Stimulated activated CD8-positive, alpha-beta memory T cell treated with anti-CD3 and anti-CD28 coated beads, Interleukin-4, amount 100 ng/mL, for 1 hour (primary cell): ENCODE measurements at places on chromosomes 16 and 17.

GRCh38 chr17:77540975-77541374 is 400.2 kb downstream of the SEC14L1 start:
- DNase-seq: no peak

GRCh38 chr17:58312829-58313228 is 15.8 kb downstream of the TSPOAP1 start:
- no peak for DNase-seq

- DNase-seq: no peak
These were observed 254.5 kb downstream of the FTO start for GRCh38 chr16:53958341-53958880.

- DNase-seq: no peak
These were observed 218.7 kb downstream of the MRTFB start for GRCh38 chr16:14289692-14290340.

- no peak for DNase-seq
These were observed 125.5 kb upstream of the CACNG3 start for GRCh38 chr16:24130494-24131085.

GRCh38 chr16:58733248-58733670 is 857 bp downstream of the GOT2 start:
- DNase-seq: no peak

- DNase-seq: no peak
These were observed 19.9 kb downstream of the ADAM11 start for GRCh38 chr17:44778656-44779210.

DNA sequence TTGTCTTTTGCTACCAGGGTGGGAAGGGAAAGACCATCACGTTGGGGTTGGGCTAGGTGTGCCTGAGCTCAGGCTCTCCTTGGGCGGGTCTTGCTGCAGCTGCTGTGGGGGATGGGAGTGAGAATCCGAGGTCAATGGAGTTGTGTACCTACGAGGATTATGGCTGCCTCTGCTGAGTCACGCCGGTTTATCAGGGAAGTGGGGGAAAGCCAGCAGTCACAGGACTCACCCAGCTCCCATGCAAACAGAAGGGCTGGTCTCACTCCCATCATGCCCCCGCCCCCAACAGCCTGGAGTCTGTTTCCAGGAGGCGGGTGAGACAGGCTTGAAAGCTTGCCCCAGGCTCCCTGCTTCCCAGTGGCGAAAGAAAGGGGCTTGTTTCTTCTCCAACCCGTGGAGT is 1259.0 kb upstream of the GOT2 start:
- no peak for DNase-seq

- no peak for DNase-seq
These were observed 116.9 kb downstream of the DNAH3 start for GRCh38 chr16:21033704-21034103.

DNA sequence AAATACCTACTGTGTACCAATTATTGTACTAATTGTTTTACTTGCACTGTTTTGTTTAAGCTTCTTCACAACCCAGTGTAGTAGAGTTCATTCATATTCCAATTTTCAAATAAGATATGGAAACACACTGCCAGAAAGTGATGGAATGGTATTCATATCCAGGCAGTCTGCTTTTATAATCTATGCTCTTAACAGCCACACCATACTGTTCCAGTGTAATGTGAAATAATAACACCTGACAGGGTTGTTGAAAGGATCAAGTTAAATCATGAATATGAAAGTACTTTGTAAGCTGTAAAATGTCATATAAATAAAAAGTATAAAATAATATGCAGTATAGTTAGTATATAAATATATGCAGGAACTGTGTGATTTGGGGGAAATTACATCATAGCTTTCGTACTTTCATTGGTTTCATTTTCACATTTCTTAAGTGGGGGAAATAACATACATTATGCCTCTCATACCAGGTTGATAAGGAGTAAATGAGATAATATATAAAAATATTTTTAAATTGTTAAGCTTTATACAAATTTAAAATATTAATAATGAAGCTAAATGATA is 230.8 kb downstream of the TANC2 start:
- no peak for DNase-seq

DNA sequence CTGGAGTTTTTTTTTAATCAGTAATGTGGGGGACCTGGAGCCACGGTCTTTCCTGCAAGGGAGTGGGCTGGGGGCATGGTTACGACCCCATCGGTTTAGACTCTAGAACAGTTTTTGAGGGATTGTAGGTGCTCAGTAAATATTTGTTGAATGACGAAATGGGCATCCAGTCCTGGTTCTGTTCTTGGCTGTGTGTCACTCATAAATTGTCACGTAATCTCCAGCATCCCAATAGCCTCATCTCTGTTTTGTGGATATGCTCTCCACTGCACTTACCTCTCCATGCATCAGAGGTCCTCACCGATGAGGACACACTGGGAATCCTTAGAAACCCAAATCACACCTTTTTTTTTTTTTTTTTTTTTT is 497 bp upstream of the SLC38A7 start:
- no peak for DNase-seq

- DNase-seq: no peak
These were observed 5.6 kb downstream of the MRPL27 start for GRCh38 chr17:50367401-50367800.

GRCh38 chr16:86363057-86363490 is 147.3 kb upstream of the FOXF1 start:
- DNase-seq: no peak

GRCh38 chr16:7366993-7367880 is 34.6 kb downstream of the RBFOX1 start:
- DNase-seq: no peak

GRCh38 chr16:53865494-53865863 is 161.5 kb downstream of the FTO start:
- no peak for DNase-seq

DNA sequence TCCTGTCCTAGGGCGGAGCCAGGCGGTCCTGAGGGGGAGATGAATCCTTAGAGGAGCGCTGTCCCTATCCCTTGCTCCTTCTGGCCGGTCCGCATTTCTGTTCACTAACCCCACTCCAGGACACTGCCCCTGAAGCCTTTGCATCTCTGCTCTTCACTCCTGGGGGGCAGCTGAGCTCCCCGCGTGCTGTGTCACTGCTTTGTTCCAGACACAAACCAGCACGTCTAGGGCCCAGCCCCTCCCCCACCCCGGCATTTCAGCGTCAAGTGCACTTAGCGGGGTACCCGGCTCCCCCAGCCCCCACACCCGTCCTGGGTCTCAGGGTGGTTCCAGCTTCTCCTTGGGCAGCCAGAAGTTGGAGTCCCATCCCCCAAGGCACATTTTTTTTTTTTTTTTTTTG is 8.9 kb downstream of the CORO6 start:
- DNase-seq: no peak

- no peak for DNase-seq
These were observed 30.7 kb upstream of the GSE1 start for GRCh38 chr16:85582229-85582991.

DNA sequence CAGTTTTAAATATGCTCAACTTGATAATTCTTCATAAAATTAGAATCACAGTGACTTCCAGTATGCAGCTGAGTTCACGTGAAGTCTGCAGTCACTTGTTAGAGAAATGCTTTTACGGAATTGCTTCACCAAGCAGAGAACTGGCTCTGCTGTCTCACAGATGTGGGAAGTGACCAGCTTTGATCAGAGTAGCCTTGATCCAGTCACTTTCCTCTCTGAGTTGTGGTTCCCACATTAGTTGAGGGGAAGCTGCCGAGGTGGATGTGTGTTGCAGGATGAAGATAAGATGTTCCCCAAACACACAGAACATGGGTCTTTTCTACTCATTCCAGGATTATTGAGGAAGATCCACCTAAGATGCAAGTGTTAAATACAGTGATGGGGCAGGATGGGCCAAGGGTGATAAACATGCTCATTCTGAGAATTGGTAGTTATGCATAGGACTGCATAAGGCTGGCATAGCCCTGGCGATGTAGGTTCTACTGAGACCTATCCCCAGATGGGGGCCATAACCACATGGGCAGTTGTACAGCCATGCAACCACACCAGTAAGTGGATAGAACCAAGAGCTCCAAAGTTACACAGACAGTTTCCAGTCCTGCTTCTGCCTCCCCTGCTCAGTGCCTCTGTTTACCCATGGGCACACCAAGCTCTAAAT is 168.9 kb upstream of the MAF start:
- DNase-seq: no peak

GRCh38 chr17:35748341-35748841 is 4.6 kb downstream of the GAS2L2 start:
- no peak for DNase-seq

- DNase-seq: no peak
These were observed 2.5 kb downstream of the ODAD4 start for GRCh38 chr17:41932816-41933389.

- DNase-seq: no peak
These were observed 14.1 kb upstream of the IGFALS start for GRCh38 chr16:1807626-1808025.

GRCh38 chr17:43599046-43599395 is 52.9 kb upstream of the ETV4 start:
- DNase-seq: no peak

DNA sequence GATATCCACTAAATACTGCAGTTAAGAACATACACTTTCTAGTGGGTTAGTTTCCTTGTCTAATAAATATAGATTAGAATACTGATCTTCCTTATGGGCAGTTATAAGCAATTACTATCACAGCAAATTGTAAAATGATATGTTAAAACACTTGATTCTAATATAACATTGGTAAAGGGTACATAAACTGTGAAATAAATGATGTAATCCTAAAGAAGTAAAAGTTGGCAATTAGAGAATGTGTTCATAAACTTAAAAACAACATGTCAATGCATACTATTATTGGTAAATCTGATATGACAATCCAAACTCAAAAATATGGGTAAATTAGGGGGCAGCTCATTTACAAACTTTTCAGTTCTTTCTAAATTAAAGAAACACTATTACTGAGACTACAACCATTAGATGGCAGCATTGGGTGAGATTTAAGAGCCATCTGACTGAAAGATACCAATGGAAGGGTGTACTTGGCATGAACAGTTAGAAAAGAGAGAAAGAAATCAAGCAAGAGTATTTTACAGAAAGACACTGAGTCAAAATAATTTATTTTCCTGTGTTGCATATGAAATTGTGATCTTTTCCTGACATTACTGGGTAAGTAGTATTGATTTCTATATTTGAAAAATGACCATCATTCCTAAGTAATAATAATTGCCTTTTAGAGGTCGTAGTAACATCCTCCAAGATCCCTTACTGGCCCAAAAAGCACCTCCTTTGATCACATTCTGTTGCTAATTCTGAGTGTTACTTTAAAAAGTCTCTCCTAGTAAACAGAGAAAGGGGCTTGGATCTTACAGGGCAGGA is 119.6 kb downstream of the SPAG9 start:
- no peak for DNase-seq

DNA sequence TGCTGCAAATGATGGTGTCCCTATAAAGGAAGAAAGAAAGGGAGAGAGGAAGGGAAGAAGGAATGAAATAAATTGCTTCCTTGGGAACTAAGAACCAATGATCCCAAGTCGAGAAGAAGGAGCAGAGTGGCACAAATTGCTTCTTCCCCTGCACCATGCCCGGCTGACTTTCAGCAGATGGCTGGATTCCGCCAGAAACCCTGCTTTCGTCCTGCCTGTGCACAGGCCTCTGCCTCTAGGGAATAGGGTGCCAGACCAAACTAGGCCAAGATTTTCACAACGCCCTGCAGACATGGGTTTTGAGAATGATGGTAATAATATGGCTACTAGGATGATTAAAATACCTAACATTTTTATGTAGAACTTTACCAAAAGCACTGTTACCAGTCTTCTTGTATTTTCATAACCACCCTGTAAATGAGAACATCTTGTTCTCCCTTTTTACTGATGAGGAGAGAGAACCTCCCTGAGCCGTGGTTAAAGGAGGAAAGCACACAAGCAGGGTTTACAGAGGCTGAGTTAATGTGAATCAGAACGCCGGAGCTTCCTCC is 122.1 kb upstream of the HSBP1 start:
- DNase-seq: no peak

- DNase-seq: no peak
These were observed 147.9 kb downstream of the STXBP4 start for GRCh38 chr17:55116440-55116914.

DNA sequence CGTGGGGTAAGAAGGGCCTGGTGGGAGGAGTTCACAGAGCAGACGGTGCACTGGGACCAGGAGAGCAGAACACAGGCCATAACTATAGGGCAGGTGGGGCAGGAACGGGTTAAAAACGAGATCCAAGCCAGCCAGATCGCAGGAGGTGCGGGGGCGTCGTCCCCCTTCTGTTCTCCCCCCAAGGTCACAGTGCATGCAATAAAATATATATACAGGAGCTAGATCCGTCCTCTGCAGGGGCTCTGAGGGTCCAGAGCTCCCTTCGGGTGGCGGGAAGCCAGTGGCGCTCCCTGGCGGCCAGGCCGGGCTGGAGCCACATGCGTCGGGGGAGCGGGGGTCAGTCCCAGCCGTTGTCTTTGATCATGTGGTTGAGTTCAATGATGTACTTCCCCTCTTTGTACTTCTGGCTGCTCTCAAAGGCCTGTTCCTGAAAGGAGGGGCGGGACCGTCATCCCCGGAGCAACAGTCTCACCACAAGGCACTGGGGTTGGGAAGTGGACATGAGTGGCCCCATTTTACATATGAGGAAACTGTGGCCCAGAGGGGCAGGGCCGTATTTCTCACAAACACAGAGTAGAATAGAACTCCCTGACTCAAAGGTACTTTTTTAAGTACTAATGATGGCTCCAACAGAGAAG is 768 bp upstream of the TBX6 start:
- DNase-seq: no peak

- DNase-seq: no peak
These were observed 25.1 kb upstream of the MMP2 start for GRCh38 chr16:55453909-55454308.

DNA sequence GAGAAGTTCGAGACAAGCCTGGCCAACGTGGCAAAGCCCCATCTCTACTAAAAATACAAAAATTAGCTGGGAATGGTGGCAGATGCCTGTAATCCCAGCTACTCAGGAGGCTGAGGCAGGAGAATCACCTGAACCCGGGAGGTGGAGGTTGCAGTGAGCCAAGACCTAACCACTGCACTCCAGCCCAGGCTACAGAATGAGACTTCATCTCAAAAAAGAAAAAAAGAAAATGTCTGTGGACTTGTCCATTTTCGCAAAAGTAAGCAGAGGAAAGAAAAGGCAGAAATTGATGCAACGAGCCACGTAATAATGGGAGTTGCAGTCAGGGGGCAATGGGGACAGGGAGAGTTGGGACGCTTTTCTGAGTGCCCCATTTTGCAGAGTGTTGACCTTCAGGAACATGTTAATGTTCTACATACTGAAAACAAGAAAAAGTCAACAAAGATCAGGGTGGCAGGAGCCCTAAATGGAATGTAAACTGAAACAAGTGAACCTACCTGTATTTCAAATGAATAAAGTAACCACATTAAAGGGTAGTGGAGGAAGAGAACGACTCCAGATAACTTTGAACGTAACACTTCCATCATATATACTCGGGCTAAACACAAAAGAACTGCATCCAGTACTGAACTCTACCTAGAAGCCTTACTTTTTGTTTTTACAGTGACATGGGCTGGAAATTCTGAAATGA is 76.4 kb downstream of the CNGB1 start:
- DNase-seq: no peak
